Ascending aorta (tissue), 2 donors: ENCODE measurements at places on chromosomes 2 and 18.

- no peaks in the 10 kb centered on the region for H3K36me3 ChIP-seq
- DNase-seq = no peak
- H3K27ac ChIP-seq = peak overlapping the region; percentile 99
- H3K4me1 ChIP-seq = peaks cover 19% of the 10 kb centered on the region
These were observed 2.4 kb downstream of the PELI1 start for GRCh38 chr2:64141674-64142405.

DNA sequence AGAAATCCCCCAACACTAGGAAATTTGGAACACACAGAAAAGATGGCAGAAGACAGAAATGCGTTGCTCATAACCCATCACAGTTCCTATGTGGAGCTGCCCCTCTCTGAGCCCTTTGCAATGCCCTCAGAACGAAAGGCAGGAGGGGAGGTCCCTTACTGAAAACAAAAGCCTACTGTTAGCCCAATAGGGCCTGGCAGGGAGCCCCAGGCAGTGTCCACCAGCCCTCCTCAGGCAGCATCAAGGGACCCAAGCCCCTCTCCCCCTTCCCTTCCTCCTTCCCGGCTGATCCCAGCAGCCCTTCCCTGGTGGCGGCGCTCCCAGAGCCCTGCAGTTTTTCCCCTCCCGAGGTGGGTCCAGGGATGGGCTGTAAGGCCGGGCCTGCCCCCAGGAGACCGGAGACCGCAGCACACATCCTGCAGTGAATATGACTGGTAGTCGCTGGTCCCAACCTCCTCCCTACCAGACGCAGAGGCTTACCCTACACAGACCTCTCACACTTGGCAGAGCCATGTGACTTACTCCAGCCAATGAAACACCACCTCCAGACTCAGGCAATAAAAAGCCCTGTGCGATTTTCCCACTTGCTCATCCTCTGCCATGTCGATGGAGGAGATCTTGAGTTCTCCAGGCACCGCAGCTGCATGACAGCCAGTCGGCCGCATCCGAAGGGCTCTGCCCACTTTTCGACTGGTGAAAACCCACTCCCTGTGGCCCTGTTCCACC lies 19.4 kb upstream of the DUSP2 start:
- H3K36me3 ChIP-seq = no peaks in the 10 kb centered on the region
- no peak overlapping the region for H3K4me3 ChIP-seq
- H3K4me1 ChIP-seq = no peaks in the 10 kb centered on the region

DNA sequence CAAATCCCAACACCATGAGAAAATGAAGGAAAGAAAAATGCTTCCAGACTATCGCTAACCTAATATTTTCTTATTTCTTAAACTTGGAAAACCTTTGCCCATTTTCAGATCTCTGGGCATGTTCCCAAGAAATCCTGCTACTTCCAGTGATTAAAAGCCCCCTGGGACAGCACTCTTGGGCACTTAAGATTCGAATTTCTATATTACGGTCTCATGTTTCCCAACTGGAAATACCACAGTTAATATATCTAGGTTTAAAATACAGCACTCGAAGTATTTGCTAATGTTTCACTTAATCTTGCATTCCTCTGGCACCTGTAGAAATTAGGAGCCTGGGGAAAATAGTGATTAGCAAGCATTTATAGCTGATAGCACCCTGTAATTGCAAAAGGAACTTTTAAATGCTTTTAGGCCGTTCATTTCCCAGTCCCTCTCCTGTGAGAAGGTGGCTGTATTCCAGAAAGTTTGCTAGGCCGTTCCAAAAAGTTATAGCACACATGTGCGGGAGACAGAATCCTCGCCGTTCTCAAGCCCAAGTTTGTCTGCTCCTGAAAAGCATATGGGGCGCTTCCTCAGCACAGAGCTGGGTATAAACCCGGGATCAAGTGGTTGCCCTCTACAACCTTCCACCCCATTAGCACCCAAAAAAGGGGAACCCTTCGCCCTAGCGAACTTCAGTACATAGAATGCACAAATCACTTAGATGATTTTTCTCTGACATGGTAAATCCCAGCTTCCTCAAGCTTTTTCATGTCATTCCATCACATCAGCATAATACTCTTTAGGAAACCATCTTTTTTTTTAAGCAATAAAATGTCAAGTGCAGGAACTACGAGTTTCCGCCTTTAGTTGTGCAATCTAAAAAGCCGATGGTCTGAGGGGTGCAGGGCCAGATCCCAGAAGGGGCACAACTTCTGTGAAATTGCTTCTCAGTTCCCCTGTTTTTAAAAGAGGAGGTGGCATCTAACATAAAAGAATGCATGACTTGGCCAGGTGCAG lies 60.6 kb downstream of the DIPK1C start:
- H3K4me3 ChIP-seq = peak overlapping the region; percentile 32
- no peaks in the 10 kb centered on the region for H3K36me3 ChIP-seq
- H3K27ac ChIP-seq = peak overlapping the region; percentile 68
- no peak for DNase-seq
- H3K27me3 ChIP-seq = no peaks in the 10 kb centered on the region

- no peak overlapping the region for H3K27ac ChIP-seq
- H3K36me3 ChIP-seq = no peaks in the 10 kb centered on the region
- no peak overlapping the region for H3K4me3 ChIP-seq
- no peaks in the 10 kb centered on the region for H3K4me1 ChIP-seq
These were observed 75.0 kb downstream of the THNSL2 start for GRCh38 chr2:88245109-88245508.

DNA sequence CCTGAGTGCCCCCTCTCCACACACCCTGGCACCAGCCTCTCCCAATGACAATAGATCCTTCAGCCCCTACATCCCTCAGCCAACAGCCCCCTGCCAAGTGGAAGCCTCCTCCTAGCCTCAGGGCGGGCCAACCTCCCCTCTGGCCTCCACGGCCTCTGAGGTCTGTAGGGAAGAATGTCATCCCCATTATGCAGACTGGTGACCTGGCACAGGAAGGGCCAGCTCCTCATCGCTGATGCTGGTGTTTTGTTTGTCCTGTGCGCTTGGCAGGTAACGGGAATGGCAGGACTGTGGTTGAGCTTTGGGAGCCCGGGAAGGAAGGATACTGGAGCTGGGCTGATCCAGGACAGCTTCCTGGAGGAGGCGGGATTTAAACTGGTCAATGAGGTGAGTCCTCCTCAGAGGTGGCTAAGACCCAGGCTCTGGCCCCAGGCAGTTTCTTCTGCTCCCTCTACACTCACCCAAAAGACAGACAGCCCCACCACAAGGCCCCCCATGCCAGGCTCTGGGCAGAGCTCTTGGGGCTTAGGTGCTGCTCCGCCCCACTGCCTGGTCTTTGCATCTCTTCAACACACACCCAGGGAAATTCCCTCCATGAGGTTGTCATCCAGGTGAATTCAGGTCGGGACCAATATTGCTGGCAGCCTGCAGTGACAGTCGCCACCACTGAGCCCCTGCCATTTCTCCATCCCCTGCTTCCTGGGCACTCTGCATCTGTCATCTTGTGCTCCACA lies 75.2 kb upstream of the SMAD7 start:
- no peak overlapping the region for H3K4me3 ChIP-seq
- H3K4me1 ChIP-seq = no peaks in the 10 kb centered on the region
- H3K36me3 ChIP-seq = no peaks in the 10 kb centered on the region
- peak; percentile 51 for DNase-seq

DNA sequence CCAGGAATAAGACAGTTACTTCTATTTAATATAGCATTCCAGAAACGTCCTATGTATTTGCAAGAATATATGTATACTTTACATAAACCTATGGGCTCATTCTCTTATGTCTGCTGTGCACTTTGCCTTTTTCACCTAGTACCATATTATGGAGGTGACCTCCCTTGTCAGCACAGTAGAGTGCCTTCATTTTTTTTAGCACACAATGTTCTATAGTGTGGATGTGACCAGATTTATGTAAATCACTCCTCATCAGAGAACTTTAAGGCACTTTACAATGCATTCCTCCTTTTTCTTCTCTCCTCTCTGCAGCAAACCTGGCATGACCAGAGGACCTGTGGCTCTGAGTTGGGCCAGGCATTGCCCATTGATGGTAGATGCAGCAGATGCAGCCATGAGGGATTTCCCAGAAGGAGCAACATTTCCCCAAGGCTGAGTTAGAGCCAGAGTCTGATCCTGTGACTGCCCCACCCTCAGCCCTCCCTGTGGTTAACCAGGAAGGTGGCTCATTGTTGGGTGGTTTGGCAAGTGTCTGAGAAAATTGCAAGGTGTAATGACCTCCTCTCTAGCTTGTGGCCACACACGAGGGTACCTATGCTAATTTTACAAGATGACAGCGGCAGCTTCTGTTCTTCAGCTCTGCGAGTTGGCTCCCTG lies 76.5 kb upstream of the DLX2 start:
- no peak overlapping the region for H3K27ac ChIP-seq
- no peaks in the 10 kb centered on the region for H3K36me3 ChIP-seq
- no peaks in the 10 kb centered on the region for H3K27me3 ChIP-seq
- no peaks in the 10 kb centered on the region for H3K4me1 ChIP-seq
- no peak overlapping the region for H3K4me3 ChIP-seq

DNA sequence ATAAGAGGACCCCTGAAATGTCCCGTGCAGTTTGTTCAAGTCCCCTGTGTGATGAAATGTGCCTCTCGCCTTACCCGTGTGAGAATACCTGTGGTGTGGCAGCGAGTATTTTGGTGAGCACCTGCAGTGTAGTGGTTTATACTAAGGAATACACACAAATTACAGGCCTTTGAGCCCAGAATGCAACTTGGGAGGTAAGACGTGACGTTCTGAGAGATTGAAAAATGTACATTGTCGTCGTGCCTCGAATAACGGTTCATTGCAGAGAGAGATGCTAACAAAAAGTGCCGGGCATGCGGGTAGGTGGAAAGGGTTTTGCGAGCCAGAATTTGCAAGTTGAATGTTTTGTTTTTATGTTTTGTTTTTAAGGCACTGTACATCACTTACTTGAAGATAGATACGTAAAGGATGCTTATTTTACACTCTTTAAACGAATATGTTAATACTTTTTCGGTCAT lies 867 bp downstream of the RBBP8 start:
- no peak for DNase-seq
- H3K4me1 ChIP-seq = peaks cover 4% of the 10 kb centered on the region
- peak overlapping the region; percentile 97 for H3K27ac ChIP-seq
- H3K36me3 ChIP-seq = no peaks in the 10 kb centered on the region
- peak overlapping the region; percentile 80 for H3K4me3 ChIP-seq

- H3K27me3 ChIP-seq = no peaks in the 10 kb centered on the region
- no peak overlapping the region for H3K27ac ChIP-seq
- no peaks in the 10 kb centered on the region for H3K4me1 ChIP-seq
- no peak for DNase-seq
- H3K36me3 ChIP-seq = no peaks in the 10 kb centered on the region
These were observed 168.5 kb downstream of the TPGS2 start for GRCh38 chr18:36660311-36660710.

- H3K4me1 ChIP-seq = peaks cover 7% of the 10 kb centered on the region
- no peak overlapping the region for H3K4me3 ChIP-seq
- no peak overlapping the region for H3K27ac ChIP-seq
- no peaks in the 10 kb centered on the region for H3K27me3 ChIP-seq
- no peaks in the 10 kb centered on the region for H3K36me3 ChIP-seq
These were observed 98.9 kb upstream of the EPAS1 start for GRCh38 chr2:46198164-46198883.

DNA sequence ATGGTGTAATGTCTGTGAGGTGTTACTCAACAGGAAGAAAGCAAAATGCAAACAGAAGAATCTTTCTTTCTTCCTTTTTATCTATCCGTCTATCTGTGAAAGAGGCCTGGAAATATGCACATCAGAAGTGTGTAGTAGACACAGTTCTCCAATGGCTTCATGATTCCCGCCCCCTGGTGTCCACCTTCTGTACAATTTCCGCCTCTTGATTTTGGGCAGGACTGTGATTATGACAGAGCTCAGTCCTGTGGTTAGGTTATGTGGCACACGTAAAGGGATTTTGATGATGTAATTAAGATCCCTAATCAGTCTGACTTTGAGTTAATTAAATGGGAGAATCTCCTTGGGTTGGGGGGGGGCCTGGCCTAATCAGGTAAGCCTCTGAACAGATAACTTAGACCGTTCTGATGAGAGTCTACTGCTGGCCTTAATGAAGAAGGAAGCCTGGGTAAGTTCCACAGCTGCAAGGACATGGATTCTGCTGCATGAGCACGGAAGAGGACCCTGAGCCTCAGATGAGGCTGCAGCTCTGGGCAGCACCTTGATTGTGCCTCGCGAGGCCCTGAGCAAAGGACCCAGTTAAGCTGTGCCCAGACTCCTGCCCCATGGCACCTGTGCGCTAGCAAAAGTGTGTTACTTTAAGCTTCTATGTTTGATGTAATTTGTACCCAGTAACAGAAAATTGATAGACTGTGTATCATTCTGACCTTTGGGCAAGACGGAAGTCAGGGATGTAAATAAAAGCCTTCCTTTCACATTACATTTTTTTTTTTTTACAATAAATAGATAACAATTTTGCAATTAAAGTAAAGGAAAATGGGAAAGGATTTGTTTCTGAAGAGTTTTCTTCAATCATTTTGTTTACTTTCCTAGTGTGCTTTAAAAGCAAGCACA lies 11.3 kb upstream of the KCNF1 start:
- no peak overlapping the region for H3K27ac ChIP-seq
- no peak for DNase-seq
- no peaks in the 10 kb centered on the region for H3K27me3 ChIP-seq
- H3K36me3 ChIP-seq = no peaks in the 10 kb centered on the region
- H3K4me3 ChIP-seq = no peak overlapping the region
- H3K4me1 ChIP-seq = no peaks in the 10 kb centered on the region

DNA sequence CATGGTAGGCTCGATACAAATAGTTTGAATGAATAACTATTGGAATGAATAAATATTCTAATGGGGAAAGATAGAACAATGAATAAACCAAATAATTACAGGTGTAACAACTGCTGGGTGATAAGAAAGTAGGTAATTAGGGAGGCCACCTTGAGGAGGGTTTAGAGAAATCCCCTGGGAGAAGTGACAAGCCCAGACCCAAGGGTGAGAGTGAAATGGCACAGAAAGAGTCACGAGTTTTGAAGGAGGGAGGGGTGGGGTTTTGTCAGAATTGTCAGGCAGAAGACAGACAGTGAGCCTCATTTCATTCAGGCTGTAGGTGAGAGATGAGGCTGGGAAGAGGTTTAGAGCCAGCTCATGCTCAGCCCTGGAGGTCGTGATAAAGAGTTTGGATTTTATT lies 71.6 kb upstream of the L3MBTL4 start:
- no peaks in the 10 kb centered on the region for H3K36me3 ChIP-seq
- no peaks in the 10 kb centered on the region for H3K27me3 ChIP-seq
- H3K4me1 ChIP-seq = no peaks in the 10 kb centered on the region
- H3K27ac ChIP-seq = no peak overlapping the region

DNA sequence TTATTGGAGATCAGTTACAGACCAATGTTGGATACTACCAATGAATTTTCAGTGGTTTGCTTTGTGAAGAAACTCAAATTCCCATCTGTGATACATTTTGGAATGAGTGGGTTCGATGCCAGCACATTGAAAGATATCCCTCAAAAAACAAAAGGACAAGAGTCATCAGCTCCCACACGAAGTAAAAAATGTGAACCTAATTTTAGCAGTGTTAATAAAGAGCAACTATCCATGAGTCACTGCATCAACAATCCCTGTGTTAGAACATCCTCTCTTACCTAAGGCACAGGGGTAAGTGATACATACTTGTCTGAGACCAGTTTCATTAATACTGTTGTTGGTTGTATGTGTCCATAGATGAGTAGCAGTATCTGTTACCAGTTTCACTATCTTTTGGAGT lies 551.8 kb upstream of the SOX11 start:
- H3K36me3 ChIP-seq = no peaks in the 10 kb centered on the region
- DNase-seq = no peak
- no peak overlapping the region for H3K27ac ChIP-seq
- no peak overlapping the region for H3K4me3 ChIP-seq
- no peaks in the 10 kb centered on the region for H3K27me3 ChIP-seq
- H3K4me1 ChIP-seq = no peaks in the 10 kb centered on the region
